ENCODE measurements at places on chromosomes 12 and 14. TPM values are rescaled to one million over a fixed set of nuclear protein-coding genes. Genes with fewer than 3 reads are reported as not detected.

Gene ZNF891
- 3.3 TPM for total RNA-seq

Gene MMP19
- total RNA-seq = 3.3 TPM

Gene CCDC175
- total RNA-seq = 1.6 TPM

Gene IL31
- not detected for total RNA-seq

Gene SYCP3
- not detected for total RNA-seq

Gene C12orf75
- 19.2 TPM for total RNA-seq

Gene P2RX7
- total RNA-seq = not detected

Gene ERP27
- total RNA-seq = not detected

Gene PDE3A
- 17.3 TPM for total RNA-seq

Gene WNT5B
- 9.1 TPM for total RNA-seq

Gene DEGS2
- total RNA-seq = 96.5 TPM

Gene GALNT8
- 17.7 TPM for total RNA-seq

Gene IAPP
- total RNA-seq = not detected

Gene ATP23
- 12.5 TPM for total RNA-seq

Gene CMA1
- not detected for total RNA-seq

Gene LTBP2
- total RNA-seq = 20.2 TPM

Gene TRHDE
- total RNA-seq = 23.8 TPM

Gene ACOT4
- total RNA-seq = 4.7 TPM

Gene KRT2
- 0.47 TPM for total RNA-seq

Gene PMCH
- total RNA-seq = not detected

Gene KRT72
- total RNA-seq = 1.1 TPM

Gene ZFYVE21
- total RNA-seq = 81.2 TPM

Gene HVCN1
- total RNA-seq = 16.5 TPM

Gene SIX4
- total RNA-seq = not detected

Gene FOXG1
- not detected for total RNA-seq

Gene APOF
- not detected for total RNA-seq

Gene ZDHHC22
- not detected for total RNA-seq

Gene DNAH10
- total RNA-seq = under 0.01 TPM

Gene MYO1H
- total RNA-seq = not detected

Gene TAS2R7
- total RNA-seq = not detected

Gene SCNN1A
- 151 TPM for total RNA-seq

Gene ATG14
- 10.3 TPM for total RNA-seq

Gene TOMM20L
- total RNA-seq = not detected

Gene CCDC197
- total RNA-seq = not detected

Gene FBXO34
- total RNA-seq = 75.3 TPM

Gene CEP290
- 54.5 TPM for total RNA-seq

Gene GNB3
- 6.6 TPM for total RNA-seq

Gene ALDH1L2
- 2.4 TPM for total RNA-seq

Gene TMEM52B
- not detected for total RNA-seq

Gene TMEM119
- 2.1 TPM for total RNA-seq

Gene ASCL1
- total RNA-seq = not detected

Gene CELA1
- not detected for total RNA-seq

Gene OR6C74
- not detected for total RNA-seq

Gene DHRS2
- not detected for total RNA-seq

Gene C12orf54
- not detected for total RNA-seq

Gene KCNMB4
- total RNA-seq = 1.0 TPM

Gene TAS2R8
- not detected for total RNA-seq

Gene SYNDIG1L
- total RNA-seq = not detected

Gene ABHD4
- 42.9 TPM for total RNA-seq
